ENCODE measurements at places on chromosomes 7 and 10.

DNA sequence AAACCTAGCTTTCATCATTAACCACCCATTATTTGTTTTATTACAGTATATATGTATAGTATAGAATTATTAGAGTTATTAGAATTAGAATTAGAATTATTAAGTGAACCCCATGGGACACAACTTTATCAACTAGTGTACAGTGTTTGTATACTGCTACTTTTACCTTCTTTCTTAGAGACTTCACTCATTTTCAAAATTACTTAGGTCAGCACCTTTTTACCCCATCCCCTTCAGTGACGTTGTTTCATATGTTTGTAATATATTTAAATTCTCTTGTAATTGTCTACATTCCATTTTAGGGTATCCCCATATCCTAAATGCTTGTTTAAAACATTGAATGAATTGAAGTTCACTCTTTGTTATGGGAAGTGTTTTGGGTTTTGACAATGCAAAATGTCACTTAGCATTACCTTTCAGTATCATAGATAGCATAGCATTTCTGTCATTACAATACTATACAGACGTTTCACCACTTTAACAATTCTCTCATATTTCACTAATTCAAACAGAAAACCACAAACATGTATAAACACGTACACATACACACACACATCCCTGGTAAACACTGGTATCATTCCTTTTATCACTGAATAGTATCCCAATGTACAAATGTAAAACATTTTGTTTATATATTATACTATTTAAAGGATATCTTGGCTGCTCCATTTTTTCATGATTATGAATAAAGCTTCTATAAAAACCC, 229.9 kb upstream of the MAGI2 start:
- no peak overlapping the region for H3K27ac ChIP-seq
- no peaks in the 10 kb centered on the region for H3K4me1 ChIP-seq
- DNase-seq = no peak
- H3K36me3 ChIP-seq = no peaks in the 10 kb centered on the region
- no peak overlapping the region for H3K4me3 ChIP-seq
- peaks cover 15% of the 10 kb centered on the region for H3K27me3 ChIP-seq

- H3K36me3 ChIP-seq = no peaks in the 10 kb centered on the region
- no peaks in the 10 kb centered on the region for H3K4me1 ChIP-seq
- H3K27ac ChIP-seq = no peak overlapping the region
- no peak overlapping the region for H3K4me3 ChIP-seq
Measured at GRCh38 chr7:49522111-49522510, 251.3 kb upstream of the VWC2 start.

DNA sequence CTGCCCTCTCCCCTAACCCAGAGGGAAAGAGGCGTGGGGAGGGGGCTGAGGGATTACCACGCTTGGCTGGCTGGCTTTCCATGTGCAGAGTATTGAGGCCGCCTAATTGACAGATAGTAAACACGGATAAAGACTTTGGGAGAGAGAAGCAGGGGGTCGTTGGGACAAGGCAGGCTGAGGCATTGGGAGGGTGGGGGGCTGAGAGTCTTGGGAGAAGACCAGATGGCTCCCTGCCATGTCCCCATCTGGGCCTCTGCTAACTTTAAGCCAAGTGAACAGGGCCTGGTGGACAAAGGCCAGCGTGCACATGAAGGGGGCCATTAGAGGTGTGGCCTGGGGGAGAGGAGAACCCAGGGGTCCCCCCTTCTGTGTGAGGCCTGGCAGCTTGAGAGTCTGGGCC, 55.4 kb upstream of the MXI1 start:
- no peak overlapping the region for H3K4me3 ChIP-seq
- H3K27me3 ChIP-seq = no peaks in the 10 kb centered on the region
- H3K27ac ChIP-seq = no peak overlapping the region
- H3K4me1 ChIP-seq = peaks cover 7% of the 10 kb centered on the region
- DNase-seq = no peak

GRCh38 chr7:141133646-141134045, 59.8 kb downstream of the TMEM178B start:
- no peak for DNase-seq
- H3K36me3 ChIP-seq = no peaks in the 10 kb centered on the region
- no peak overlapping the region for H3K4me3 ChIP-seq
- H3K4me1 ChIP-seq = no peaks in the 10 kb centered on the region
- H3K27me3 ChIP-seq = no peaks in the 10 kb centered on the region

GRCh38 chr7:90178679-90179278, 24.5 kb downstream of the STEAP1 start:
- peaks cover 2% of the 10 kb centered on the region for H3K4me1 ChIP-seq
- peak; percentile 69 for DNase-seq
- H3K27me3 ChIP-seq = no peaks in the 10 kb centered on the region
- H3K4me3 ChIP-seq = no peak overlapping the region
- H3K36me3 ChIP-seq = no peaks in the 10 kb centered on the region
- H3K27ac ChIP-seq = peak overlapping the region; percentile 28

GRCh38 chr10:63266391-63267316, 133.5 kb downstream of the NRBF2 start:
- no peaks in the 10 kb centered on the region for H3K27me3 ChIP-seq
- H3K4me1 ChIP-seq = peaks cover 6% of the 10 kb centered on the region
- DNase-seq = peak; percentile 58
- peak overlapping the region; percentile 95 for H3K27ac ChIP-seq

GRCh38 chr10:117710181-117710798, 167.7 kb downstream of the EMX2 start:
- no peak for DNase-seq
- no peak overlapping the region for H3K4me3 ChIP-seq
- H3K4me1 ChIP-seq = no peaks in the 10 kb centered on the region
- H3K27me3 ChIP-seq = no peaks in the 10 kb centered on the region
- no peaks in the 10 kb centered on the region for H3K36me3 ChIP-seq

- no peak overlapping the region for H3K4me3 ChIP-seq
- no peaks in the 10 kb centered on the region for H3K4me1 ChIP-seq
- no peaks in the 10 kb centered on the region for H3K27me3 ChIP-seq
- no peak overlapping the region for H3K27ac ChIP-seq
Measured at GRCh38 chr10:1019362-1019761, 6.3 kb downstream of the IDI2 start.

DNA sequence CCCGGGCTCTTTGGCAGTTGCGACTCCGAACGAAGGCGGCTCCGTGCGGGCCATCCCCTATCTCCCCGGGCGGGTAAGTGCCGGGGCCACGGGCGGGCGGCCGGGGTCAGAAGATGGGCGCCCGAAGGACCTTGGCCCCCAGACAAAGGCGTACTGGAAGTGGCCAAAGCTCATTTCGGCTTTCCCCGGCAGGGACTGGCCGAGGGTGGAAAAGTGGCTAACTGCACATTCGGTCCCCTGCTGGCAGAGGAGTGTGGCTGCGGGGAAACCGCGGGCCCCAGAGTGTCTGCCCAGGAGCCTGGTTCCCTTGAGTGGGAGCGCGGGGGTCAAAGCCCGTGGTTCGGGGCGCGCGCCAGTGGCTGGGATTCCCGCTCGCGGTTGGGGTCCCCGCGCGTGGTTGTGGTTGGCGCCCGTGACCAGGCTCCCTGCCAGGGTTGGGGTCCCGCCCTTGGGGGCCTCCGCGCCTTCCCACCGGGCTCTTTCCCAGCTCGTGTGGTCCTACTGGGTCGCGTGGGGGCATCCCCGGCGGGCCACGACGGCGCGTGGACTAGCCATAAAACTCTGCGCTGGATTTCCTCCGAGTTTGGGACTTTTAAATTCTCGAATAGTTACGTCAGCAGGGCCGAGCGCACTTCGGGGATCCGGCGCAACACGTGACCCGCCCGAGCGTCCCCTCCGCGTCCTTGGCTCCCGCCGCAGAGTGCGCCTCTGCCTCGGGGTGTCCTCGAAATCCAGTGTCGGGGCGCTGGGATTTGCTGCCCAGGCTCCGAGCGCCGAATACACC, 124.4 kb downstream of the TACC2 start:
- peak overlapping the region; percentile 66 for H3K4me3 ChIP-seq
- H3K27me3 ChIP-seq = no peaks in the 10 kb centered on the region
- peak overlapping the region; percentile 89 for H3K27ac ChIP-seq
- peaks cover 5% of the 10 kb centered on the region for H3K36me3 ChIP-seq
- peaks cover 31% of the 10 kb centered on the region for H3K4me1 ChIP-seq

GRCh38 chr7:32263611-32264010, 193.4 kb upstream of the PDE1C start:
- H3K27ac ChIP-seq = no peak overlapping the region
- H3K36me3 ChIP-seq = no peaks in the 10 kb centered on the region
- no peaks in the 10 kb centered on the region for H3K4me1 ChIP-seq
- no peak overlapping the region for H3K4me3 ChIP-seq
- H3K27me3 ChIP-seq = no peaks in the 10 kb centered on the region

DNA sequence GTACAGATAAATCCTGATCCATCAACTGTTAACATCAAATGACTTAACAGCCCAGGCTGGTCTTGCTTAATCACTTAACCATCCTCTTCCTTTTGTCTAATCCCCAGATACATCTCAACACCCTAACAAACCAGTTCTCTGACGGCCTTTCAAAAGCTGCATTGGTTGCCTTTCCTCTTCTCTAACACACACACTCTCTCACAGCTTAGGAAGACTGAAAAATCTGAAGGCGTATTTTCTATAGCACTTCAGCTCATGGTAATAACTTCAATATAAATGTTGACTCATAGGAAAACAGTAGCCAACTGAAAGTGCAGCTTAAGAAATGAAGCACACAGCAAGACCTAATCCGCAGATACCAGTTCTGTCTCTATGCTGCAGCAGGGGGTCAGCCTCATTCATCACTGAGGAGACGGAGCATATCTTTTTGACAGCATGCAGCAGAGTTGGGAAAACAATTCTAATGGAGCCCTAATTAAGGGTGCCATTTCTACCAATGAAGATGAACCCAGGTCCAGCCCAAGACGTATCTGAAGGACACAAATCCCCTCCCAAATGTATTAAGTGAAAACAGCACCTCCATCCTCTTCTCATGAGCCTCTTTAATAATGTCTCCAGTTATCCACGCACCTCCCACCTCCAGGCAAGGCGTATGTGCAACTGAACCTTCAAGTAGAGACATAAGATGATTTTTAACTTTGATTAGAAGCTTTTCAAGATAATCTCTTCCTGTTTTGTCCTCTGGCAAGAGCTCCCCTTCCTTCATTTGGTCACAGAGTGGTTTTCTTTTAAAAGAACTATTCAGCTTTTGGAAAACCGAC, 211.7 kb upstream of the NFE2L3 start:
- H3K27me3 ChIP-seq = no peaks in the 10 kb centered on the region
- H3K27ac ChIP-seq = no peak overlapping the region
- no peaks in the 10 kb centered on the region for H3K36me3 ChIP-seq
- no peak overlapping the region for H3K4me3 ChIP-seq

GRCh38 chr7:31975546-31975945, 94.7 kb downstream of the PDE1C start:
- H3K36me3 ChIP-seq = no peaks in the 10 kb centered on the region
- DNase-seq = no peak
- H3K27me3 ChIP-seq = no peaks in the 10 kb centered on the region
- no peaks in the 10 kb centered on the region for H3K4me1 ChIP-seq
- H3K27ac ChIP-seq = no peak overlapping the region

- no peak for DNase-seq
- H3K4me1 ChIP-seq = peaks cover 30% of the 10 kb centered on the region
- no peak overlapping the region for H3K4me3 ChIP-seq
- H3K36me3 ChIP-seq = no peaks in the 10 kb centered on the region
Measured at GRCh38 chr10:110361800-110362456, 57.2 kb upstream of the SMNDC1 start.

DNA sequence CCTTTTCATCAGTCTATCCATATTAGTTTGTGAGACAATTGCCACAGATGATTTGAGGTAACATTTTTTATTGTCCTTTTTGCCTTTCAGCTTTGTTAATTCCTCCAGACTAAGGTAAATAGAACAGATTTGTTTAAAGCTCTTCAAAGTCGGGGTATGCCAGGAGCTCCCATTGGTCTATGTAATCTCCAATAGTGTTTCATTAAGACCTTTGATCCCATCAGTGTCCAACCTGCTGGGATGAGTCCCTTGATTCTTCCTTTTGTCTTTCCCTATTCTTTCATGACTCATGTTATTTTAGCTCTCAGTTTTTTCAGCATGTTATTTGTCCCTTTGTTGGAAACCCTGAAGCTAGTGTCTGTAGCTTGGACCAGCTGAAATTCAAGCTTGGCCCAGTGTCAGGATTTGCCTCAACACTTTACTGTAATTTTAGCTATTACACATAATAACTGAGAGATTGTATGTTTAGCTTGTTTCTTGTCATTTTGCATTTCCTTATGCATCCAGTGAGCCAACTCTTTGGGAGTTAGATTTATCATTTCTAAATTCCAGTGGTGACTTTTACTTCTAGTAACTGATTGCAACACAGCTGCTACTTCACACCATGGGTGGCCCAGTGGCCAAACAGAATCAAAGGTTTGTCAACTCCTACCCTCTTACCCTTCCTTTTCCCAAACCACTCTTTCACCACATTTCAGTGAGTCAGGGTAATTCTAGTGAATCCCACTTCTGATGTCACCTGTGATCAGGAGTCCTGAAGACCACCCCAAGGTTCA, 15.3 kb downstream of the AGBL3 start:
- no peaks in the 10 kb centered on the region for H3K36me3 ChIP-seq
- H3K4me1 ChIP-seq = no peaks in the 10 kb centered on the region
- no peaks in the 10 kb centered on the region for H3K27me3 ChIP-seq
- H3K27ac ChIP-seq = no peak overlapping the region
- DNase-seq = no peak

DNA sequence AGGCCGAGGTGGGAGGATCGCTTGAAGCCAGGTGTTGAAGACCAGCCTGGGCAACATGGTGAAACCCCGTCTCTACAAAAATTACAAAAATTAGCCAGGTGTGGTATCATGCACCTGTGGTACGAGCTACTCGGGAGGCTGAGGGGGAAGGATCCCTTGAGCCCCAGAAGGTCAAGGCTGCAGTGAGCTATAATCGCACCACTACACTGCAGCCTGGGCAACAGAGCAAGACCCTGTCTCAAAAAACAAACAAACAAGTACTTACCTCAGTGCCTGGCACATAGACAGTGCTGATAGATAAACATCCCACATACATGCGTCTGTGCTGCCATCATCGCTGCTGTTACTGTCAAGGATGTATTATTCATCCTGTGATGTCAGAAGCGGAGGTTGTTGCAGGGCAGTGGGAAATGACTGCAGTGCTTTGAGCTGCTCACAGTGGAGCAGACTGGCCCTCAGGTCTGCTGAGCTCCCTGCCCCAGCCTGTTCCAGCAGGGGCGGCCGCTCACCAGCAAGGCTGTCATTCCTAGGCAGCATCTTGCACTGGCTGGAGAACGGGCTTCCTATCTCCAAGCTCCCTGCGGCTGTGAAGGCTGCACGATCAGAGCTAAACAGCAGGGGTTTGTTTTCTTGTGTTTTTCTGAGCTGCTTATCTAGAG, 18.6 kb downstream of the FOXK1 start:
- no peak overlapping the region for H3K4me3 ChIP-seq
- no peaks in the 10 kb centered on the region for H3K27me3 ChIP-seq
- DNase-seq = no peak
- H3K27ac ChIP-seq = no peak overlapping the region
